A549 (cell line): ENCODE measurements at places on chromosomes 5 and 9.

DNA sequence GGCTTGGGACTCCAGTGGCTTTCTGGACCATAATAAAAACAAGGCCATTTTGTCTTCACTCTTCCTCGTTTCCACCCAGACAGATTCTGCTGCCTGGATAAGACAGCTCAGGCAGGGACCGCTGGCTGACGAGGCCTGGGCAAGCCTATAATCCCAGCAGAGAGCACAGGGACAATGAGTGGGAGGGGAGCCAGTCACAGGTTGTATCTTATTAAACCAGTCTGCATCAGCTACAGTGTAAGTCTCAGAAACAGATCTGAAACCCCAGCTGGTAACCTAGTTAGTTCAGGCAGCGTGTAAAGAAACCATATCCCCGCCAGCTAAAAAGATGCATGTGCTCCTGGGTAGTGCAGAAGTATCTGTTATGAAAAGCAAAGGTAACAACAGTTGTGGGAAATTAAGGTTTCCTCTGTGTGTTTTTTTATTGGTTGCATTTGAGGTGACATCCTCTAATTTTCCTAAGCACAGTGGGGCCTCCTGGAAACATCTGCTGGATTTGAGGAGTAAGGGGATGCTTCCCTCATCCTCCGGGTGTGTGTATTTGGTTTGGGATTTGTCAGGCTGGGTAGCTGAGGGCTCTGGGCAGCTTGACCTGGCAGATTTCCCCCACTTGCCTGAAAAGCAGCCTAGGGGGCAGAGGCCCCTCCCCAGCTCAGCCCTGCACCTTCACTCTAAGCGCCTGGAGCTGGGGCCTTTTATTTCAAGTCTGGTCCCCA lies 15.2 kb upstream of the TAL2 start:
- DNase-seq: no peak

- DNase-seq: no peak
These were observed 71.0 kb upstream of the ADCY2 start for GRCh38 chr5:7324919-7325318.

- no peak for DNase-seq
These were observed 196.7 kb downstream of the RGS3 start for GRCh38 chr9:113660196-113660595.

- DNase-seq: no peak
These were observed 68.2 kb upstream of the TAF1L start for GRCh38 chr9:32703635-32704034.

DNA sequence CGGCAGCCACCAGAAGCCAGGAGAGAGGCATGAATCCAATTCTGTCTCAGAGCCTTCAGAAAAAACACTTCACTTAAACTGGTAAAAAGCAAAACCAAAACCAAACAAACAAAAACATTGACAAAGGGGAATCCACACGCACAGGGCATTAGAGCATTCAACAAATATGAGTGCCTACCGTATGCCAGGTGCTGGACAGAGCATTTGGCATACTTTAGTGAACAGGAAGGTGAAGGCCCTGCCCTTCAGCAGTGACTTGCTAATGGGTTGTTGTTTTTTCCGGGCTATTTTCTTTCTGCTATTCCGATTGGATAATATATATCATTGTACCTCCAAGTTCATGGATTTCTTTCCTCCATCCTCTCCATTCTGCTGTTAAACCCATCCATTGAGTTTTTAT lies 71.7 kb upstream of the RUFY1 start:
- no peak for DNase-seq

DNA sequence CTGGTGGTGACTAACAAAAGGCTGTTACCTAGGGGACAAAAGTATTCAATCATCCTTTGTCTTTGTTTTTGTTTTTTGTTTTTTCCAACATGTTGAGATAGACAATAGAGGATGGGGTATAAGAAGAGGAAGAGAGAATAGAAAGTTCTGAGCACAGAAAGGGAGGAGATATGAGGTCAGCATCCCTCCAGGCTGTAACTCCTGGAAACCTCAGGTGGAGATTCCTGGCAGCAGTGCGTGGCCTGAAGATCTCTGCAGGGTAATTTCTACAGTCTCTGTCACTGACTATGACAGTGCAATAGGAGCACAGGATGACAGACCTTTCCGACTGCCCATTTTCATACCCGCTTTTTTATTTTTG lies 112.1 kb downstream of the ADRB2 start:
- no peak for DNase-seq

GRCh38 chr9:82670000-82670399 lies 392.9 kb downstream of the RASEF start:
- DNase-seq: no peak

GRCh38 chr5:159393854-159394274 lies 63.6 kb upstream of the IL12B start:
- DNase-seq: no peak

GRCh38 chr5:167629634-167630033 lies 661.8 kb upstream of the WWC1 start:
- DNase-seq: no peak

GRCh38 chr5:10866913-10867312 lies 105.9 kb upstream of the DAP start:
- no peak for DNase-seq

- no peak for DNase-seq
These were observed 28.1 kb downstream of the KCNMB1 start for GRCh38 chr5:170361116-170361515.
